ENCODE measurements at places on chromosomes 16 and 17.
A peak's percentile ranks its signal among the peaks of the same experiment; 100 is the strongest.

DNA sequence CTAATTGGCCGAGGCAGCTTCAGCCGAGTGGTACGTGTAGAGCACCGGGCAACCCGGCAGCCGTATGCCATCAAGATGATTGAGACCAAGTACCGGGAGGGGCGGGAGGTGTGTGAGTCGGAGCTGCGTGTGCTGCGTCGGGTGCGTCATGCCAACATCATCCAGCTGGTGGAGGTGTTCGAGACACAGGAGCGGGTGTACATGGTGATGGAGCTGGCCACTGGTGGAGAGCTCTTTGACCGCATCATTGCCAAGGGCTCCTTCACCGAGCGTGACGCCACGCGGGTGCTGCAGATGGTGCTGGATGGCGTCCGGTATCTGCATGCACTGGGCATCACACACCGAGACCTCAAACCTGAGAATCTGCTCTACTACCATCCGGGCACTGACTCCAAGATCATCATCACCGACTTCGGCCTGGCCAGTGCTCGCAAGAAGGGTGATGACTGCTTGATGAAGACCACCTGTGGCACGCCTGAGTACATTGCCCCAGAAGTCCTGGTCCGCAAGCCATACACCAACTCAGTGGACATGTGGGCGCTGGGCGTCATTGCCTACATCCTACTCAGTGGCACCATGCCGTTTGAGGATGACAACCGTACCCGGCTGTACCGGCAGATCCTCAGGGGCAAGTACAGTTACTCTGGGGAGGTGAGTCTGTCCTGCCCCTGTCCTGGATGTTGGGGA is 16.1 kb downstream of the PSKH1 start:
- DNase-seq = no peak

GRCh38 chr17:48483471-48484131 is 47.2 kb downstream of the HOXB1 start:
- DNase-seq = no peak

DNA sequence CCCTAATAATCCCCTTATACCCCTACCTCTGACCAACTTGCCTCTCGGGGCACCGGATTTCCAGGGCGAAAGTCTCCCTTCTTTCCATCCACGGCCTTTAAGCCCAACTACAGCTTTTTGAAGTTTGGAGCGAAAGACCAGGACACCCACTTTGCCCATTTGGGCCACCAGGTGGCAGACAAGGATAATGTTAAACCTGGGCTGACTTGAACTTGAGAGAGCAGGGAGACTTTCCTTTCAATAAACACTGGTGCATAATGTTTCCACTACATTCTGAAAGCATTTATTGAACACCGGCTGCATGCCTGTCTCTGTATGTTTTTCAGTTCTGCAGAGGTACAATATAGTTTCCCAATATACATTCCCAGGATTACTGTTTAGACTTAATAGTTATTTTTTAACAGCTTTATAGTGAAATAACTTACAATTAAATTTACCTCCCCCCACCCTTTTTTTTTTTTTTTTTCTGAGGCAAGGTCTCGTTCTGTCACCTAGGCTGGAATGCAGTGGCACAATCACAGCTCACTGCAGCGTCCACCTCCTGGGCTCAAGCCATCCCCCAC is 6.9 kb upstream of the CES3 start:
- no peak for DNase-seq

- no peak for DNase-seq
These were observed 8.0 kb downstream of the BRD7 start for GRCh38 chr16:50360779-50361178.

GRCh38 chr17:64788286-64789060 is 126.4 kb upstream of the SMURF2 start:
- DNase-seq = no peak

GRCh38 chr17:15404106-15405057 is 63.0 kb upstream of the TEKT3 start:
- no peak for DNase-seq

- no peak for DNase-seq
These were observed 195.6 kb downstream of the RGS9 start for GRCh38 chr17:65332779-65333178.

DNA sequence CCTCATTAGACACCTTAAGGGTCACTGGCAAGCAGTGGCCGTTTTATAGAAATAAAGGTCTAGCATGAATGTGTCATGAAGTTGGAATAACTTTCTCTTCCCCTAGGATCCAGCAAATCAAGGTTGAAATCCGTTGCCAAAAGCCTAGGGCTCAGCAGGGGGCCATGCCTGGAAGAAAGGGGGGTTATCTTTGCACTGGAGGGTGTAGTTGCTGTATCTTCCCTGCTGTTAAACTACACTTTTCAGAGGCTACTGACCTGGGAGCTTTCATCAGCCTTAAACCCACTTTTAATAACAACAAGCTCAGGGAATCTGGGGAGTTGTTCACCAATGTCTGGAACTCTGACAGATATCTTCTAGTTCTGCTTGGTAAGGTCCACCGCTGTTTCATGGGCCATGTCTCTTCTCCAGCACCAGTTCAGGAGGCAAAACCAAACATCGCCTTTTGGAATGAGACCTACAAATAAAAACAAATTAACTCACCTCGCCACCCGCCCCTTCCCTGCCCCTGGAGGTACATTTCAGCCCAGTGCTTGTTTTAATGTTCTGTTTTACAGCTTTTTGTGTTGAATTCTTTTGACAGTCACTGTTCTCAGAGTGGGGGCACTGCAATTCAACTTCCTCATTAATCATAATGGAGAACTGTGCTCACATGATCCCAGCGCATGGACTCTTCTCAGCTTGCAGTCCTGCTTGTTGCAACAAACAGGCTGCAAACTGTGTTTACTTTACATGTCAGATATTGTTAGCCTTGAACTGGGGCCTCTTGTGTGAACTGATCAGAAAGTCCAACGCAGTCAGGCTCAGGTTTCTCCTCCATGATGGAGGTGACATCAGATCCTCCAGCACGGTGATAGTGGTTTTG is 508.7 kb downstream of the KCNJ2 start:
- DNase-seq = no peak

DNA sequence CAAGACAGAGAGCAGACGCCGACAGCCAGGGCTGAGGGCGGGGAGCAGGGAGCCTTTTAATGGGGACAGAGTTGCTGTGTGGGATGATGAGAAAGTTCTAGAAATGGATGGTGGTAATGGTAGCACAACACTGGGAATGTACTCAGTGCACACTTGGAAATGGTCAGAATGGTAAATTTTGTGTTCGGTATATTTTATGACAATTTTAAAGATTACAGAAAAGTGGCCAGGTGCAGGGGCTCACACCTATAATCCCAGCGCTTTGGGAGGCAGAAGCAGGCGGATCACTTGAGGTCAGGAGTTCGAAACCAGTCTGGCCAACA is 243.2 kb upstream of the CIBAR2 start:
- no peak for DNase-seq

GRCh38 chr16:19184823-19185509 is 16.9 kb downstream of the SYT17 start:
- no peak for DNase-seq

- DNase-seq = no peak
These were observed 198.0 kb upstream of the MPHOSPH6 start for GRCh38 chr16:82368041-82368440.

- no peak for DNase-seq
These were observed 56.7 kb upstream of the C17orf78 start for GRCh38 chr17:37318931-37319594.

- no peak for DNase-seq
These were observed 111.5 kb downstream of the ZFHX3 start for GRCh38 chr16:72936408-72936807.

DNA sequence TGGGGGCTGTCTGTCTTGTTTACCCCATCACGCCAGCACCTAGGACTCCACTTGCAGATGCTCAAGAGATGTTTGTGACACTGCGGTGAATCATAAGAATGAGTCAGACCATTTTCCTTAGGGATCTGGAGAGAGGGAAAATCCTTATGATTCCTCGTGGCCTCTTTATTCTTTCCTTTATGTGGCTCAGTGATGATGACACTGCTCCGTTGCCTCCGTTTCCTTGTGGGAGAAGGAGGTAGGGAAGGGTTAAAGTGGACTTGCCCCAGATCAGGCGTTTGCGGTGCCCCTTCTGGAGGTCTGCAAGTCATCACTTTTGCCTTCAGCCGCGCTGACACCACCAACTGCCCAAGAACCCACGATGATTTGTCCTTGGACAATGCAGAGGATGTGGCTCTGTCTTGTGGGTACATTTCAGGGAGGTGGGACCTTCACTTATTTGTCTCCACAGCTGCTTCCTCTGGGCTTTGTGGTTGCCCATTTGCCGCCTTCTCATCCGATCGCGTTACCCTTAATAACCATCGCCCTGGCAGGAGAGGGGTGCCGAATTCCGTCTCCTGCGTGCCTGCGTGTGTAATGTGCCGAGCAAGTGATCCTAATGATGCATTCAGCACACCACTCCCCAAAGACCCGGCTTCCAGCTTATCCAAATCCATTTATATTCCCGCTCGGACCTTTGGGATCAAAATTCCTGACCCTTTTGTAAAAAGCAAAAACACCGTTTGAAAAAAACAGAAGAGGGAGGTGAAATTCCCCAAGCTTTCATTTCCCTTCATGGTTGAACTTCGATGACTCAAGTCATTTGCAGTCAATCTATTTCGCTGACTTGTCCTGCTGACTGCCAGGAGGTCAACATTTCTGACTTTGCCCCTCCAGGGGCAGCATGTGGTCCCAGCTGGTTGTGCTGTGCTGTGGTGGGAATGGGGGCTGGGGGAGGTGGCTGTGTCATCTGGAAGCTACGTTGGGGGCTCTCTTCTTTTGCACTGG is 87.2 kb upstream of the IRX3 start:
- no peak for DNase-seq

GRCh38 chr17:70865993-70866804 is 696.9 kb downstream of the KCNJ2 start:
- DNase-seq = no peak

GRCh38 chr16:4372001-4372577 is 441 bp downstream of the VASN start:
- no peak for DNase-seq

DNA sequence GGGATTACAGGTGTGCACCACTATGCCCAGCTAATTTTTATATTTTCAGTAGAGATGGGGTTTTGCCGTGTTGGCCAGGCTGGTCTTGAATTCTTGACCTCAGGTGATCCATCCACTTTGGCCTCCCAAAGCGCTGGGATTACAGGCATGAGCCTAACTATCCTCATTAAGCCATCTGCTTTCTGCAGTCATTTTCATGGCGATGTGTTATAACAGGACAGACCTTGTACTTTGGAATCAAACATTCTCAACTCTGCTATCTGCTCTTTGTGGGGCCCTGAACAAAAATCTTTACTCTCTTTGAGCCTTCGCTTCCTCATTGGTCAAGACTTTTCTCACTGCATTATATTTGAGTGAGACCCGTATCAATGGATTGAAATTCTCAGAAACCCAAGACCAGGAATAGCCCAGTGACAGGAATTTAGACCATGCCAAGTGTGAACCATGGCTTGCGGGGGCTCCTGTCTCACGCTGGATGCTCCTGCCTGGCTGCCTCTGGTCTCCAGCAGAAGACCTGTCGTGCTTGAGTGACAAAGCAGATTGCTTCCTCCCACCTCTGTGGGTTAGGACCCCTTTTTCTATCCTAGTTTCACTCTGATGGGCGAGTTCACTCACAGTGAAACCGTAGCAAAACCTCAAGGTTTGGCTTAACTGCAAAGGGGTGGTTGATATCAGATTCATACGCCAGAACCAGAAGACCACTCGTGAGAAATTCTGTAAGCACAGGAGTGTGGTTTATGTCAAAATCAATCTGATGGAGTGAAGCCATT is 519.1 kb downstream of the MAF start:
- no peak for DNase-seq

DNA sequence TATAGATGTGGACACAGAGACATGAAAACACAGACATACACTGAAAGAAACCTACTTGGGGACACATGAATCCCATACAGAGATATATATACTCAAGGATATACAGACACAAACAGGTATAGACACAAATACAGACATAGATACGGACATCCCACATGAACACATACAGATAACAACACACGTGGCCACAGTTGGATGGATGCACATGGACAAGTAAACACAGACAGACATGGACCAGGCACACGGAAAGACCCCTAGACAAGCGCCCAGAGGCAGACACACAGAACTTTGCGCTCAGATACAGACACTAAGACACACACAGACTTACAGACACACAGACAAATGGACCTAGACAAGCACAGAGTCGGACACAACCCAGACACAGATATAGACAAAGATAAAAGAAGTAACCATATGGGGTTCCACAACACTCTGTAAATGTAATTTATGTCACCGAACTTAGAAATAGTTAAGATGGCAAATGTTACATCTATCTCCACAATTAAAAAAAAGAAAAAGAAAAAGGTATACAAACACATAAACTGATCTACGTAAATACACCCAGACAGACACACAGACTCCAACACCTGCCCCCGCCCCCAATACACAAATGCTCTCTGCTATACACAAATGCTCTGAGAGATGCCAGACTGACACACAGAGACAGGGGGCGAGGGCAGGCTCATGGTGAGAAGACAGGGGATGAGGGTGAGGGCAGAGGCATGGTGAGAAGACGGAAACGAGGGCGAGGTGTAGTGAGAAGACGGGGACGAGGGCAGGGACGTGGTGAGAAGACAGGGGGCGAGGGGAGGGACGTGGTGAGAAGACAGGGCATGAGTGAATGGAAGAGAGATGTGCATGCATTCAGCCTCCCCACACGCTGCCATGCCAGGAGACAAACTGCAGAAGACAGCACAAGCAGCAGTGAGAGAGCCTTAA is 118.3 kb downstream of the SMG6 start:
- no peak for DNase-seq

GRCh38 chr17:59964482-59965328 is at the start of gene RNFT1:
Gene RNFT1 (minus strand): TSS chr17:59964740. CDS start chr17:59964663, 77 bp downstream.
- peak; percentile 81 for DNase-seq

GRCh38 chr16:54930005-54930868 is at the start of gene IRX5:
Gene IRX5 (plus strand): TSS chr16:54930865. CDS start chr16:54931199, 334 bp downstream.
- DNase-seq = peak; percentile 98

DNA sequence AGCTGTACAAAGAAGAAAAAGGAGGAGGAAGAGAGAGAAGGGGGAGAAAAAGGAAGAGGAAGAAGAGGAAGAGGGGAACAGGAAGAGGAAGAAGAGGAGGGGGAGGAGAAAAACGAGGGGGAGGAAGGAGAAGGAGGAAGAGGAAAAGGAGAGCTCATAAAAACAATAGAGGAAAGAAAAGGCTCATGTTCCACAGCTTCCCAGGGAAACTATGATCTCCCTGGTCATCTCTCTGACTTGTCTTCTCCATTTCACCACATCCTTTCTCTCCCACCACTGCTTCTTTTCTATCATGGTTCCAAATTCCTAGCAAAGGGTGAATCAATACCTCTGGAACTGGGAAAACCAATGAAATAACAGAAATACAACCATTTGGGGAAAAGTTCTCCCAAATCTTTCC is 254.1 kb upstream of the ERCC4 start:
- no peak for DNase-seq

DNA sequence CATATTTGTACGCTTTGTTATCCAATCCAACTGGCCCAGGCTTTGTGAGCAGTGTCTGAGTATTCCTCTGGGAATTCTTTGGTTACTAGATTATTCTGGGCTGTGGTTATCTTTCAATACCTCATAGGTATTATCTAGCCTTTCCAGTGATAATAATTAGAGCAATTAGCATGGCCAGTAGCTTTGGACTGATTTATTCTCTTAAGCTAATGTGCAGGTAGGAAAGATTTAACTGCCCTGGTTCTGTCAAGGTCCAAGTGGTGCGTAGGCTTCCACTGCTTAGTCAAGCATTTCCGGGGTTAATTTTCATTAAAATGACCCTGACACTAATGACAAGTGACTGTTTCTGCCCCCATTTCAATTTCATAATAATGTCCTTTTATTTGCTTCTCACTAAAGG is 54.2 kb upstream of the PMFBP1 start:
- no peak for DNase-seq

GRCh38 chr17:14201988-14202380 is 34.7 kb downstream of the CDRT15 start:
- no peak for DNase-seq

- no peak for DNase-seq
These were observed 34.7 kb downstream of the MYO15A start for GRCh38 chr17:18143044-18143936.
